ENCODE measurements at places on chromosomes 13 and 19.
A peak's percentile ranks its signal among the peaks of the same experiment; 100 is the strongest.

- DNase-seq, result no peak
Observed at GRCh38 chr19:7901337-7901736, 2.3 kb upstream of the MAP2K7 start.

GRCh38 chr13:49020940-49021553 lies 45.3 kb downstream of the FNDC3A start:
- no peak for DNase-seq

- DNase-seq, result no peak
Observed at GRCh38 chr19:44924243-44924725, 9.9 kb downstream of the APOC1 start.

DNA sequence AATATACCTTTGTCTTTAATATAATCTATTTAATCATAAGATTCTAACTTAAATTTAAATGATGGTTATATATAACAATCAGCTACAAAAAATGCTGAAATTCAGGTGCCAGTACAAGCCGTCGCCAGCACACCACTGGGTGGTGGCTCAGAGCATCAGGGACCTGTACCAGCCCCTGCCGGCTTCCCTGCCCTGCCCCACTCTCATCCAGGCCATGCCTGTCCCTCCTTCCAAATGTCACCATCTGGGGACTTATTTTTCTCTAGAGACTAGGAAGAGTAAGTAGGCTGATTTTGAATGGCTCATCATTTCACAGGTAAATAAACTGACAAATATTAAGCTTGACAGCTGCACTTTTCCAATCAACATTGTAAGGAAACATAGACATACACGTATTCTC lies 1.6 kb downstream of the METTL21C start:
- no peak for DNase-seq

GRCh38 chr13:95452375-95452774 lies 100.1 kb upstream of the CLDN10 start:
- no peak for DNase-seq

- DNase-seq, result no peak
Observed at GRCh38 chr19:55261671-55262126, 2.9 kb upstream of the PPP6R1 start.

- DNase-seq, result no peak
Observed at GRCh38 chr19:10760273-10760944, 42.5 kb downstream of the DNM2 start.

GRCh38 chr13:28271056-28271840 lies 132.9 kb downstream of the PAN3 start:
- no peak for DNase-seq

DNA sequence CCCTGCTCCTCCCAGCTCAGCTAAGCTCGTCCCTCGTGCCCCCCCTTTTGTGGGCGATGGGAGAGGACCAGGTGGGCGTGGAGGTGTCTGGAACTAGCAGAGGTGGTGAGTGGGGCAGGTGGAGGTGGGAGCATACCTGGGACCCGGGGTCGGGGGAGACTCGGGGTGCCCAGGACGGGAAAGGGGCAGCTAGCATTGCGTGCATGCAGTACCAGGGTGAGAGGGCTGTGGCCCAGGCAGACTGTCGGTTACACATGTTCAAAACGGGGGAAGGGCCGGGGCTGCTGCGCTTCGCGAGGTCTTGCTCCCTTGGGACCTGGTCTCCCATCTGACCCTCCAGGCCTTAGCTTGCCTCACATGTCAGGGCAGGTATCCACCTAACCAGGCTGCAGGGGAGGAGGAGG lies 9.1 kb downstream of the TLE5 start:
- DNase-seq, result no peak

- DNase-seq, result no peak
Observed at GRCh38 chr19:408902-409515, at the start of gene C2CD4C. TSS of gene C2CD4C (minus strand) at chr19:409147. CDS start at chr19:408361, 786 bp downstream.

DNA sequence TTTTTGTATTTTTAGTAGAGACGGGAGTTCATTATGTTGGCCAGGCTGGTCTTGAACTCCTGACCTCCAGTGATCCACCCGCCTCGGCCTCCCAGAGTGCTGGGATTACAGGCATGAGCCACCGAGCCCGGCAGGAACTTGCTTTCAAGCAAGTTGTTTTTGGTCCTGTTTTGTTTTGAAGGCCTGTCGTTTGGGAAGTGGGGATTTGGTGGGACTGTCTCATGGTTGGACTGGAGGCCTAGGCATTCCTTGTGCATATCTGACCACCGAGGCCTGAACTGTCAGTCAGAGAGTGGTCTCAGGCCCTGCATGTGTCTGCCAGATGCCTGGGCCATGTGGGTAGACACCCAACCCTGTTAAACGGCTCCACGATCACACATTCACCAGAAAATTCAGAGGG lies 26.3 kb downstream of the UBXN6 start:
- DNase-seq, result no peak

DNA sequence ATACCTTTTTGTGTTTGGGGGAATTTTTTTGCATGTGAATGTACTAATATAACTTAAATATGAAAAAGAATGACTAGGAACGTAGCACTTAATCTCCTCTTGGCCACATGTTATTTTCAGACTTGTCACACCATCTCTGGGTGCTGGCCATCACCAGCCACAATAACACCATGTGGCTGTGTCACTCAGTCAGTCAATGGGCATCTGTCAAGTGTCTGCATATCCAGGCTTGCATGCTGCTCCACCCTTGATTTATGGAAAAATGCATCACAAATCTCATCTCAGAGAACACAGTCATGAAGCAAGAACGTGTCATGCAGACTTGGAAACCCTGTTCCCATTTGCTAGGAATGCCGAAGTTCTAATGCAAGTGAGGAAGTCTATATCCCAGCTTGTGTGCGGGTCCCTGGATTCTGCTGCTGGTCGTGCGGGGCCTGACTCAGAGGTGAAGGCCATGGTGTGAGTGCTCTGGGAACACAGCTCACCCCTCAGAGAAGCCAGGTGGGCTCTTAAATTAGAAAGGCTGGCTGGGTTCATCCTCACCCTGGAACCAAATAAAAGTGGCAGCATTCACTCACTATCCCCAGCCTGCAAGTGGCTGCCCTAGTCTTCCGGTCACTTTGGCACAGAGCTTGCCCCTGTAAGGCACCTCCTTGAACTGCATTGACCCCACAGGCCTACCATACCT lies 53.6 kb upstream of the ARHGEF7 start:
- DNase-seq, result no peak

DNA sequence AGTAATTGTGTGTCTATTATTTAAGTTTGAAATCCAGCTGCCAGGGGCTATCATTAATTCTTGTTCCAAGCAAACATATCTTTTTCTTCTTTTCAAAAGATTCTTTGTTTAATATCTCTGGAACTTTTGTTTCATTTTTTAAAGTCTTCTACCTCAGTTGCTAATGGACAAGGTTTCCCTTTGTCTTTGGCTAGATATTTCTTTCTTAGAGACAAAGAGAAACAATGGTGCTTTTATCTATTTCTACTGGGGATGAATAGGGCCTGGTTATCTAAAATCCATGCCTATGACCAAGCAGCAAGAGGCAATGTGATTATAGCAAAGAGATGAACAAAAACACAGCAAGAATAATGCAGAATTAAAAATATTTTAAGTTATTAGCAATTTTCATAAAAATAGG lies 661.3 kb upstream of the KLF12 start:
- DNase-seq, result no peak

DNA sequence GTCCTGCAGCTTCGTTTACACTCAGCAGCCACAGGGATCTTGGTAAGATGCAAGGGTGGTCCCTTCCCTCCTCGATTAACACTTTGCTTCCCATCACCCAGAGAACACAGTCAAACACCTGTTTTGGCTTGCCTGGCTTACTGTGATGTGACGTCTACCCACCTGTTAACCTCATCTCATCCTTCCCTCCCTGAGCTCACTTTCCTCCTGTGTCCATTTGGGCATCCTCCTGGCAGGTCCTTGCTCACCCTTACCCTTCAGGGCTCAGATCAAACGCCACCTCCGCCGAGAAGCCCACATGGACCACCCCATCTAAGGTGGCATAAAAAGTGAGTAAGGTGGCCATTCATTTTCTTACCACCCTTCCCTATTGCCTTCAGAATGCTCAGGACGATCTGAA lies 9.2 kb downstream of the FIZ1 start:
- no peak for DNase-seq

DNA sequence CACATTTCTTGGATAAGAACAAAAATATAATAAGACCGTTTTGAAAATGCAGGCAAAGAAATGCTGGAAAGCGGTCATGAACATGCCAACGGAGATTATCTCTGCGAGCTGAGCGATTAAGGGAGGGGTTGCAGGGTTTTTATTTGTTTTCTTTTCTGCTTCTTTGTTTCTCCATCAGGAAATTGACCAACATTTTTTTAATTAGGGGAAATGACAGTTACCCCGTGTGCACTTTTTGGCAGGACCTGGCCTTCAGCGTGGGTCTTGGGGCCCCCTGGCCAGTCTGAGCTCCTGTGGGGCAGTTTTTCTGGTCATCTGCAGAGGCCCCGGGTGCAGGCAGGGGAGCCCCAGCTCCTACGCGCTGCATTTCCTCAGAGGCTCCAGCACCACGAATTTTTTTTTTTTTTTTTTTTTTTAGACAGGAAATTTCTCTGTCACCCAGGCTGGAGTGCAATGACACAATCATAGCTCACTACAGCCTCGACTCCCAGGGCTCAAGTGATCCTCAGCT lies 31.3 kb upstream of the HOMER3 start:
- no peak for DNase-seq

DNA sequence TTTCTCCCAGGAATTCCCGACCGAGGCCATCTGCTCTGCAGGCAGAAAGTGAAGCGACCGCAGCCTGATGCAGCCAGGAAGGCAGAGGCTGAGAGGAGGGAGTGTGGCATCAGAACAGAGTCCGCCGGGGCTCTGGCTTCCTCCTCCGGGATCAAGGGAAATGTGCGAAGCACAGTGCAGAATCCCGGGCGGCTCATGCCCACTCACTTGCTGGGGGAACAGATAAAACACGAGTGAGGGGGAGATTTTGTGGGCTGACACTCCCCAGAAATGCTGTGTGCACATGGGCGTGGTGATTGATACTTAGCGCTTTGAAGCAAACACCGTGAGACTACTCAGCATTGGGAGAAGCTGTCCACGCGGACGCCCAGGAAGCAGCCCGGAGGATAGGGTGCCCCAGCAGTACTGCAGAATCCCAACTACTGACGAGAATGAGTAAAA lies 75.3 kb upstream of the POMP start:
- DNase-seq, result no peak

GRCh38 chr19:10701955-10702525 lies 801 bp downstream of the QTRT1 start:
- DNase-seq, result no peak

DNA sequence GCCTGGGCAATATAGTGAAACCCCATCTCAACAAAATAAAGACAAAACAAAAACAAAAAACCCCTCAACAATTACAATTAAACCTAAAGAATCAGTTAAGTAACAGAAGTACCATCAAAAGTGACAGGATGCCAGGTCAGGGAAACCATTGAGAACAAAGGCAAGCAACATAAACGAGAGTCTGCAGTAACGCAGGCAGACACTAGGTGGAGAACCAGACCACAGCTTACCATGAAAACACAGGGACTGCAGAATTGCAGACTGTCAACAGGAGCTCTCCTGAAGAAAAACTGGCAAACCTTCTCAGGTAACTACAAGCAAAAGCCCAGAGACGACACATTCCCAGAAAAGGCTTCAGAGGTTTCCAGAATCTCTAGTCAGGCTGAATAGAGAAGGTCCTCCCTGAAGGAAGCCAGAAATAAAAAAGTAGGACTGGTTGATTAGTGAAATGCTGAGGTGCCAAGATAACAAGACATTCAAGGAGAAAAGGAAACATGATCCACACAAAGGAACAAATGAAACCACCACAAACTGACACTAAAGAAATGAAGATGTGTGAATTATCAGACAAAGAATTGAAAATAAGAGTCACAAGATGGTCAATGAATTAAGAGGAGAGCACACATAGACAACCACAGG lies 2.2 kb upstream of the ZNF665 start:
- peak; percentile 42 for DNase-seq

GRCh38 chr13:64033921-64034320 lies 2618.3 kb upstream of the PCDH20 start:
- DNase-seq, result no peak

- no peak for DNase-seq
Observed at GRCh38 chr13:98847780-98848179, 95.3 kb upstream of the SLC15A1 start.

DNA sequence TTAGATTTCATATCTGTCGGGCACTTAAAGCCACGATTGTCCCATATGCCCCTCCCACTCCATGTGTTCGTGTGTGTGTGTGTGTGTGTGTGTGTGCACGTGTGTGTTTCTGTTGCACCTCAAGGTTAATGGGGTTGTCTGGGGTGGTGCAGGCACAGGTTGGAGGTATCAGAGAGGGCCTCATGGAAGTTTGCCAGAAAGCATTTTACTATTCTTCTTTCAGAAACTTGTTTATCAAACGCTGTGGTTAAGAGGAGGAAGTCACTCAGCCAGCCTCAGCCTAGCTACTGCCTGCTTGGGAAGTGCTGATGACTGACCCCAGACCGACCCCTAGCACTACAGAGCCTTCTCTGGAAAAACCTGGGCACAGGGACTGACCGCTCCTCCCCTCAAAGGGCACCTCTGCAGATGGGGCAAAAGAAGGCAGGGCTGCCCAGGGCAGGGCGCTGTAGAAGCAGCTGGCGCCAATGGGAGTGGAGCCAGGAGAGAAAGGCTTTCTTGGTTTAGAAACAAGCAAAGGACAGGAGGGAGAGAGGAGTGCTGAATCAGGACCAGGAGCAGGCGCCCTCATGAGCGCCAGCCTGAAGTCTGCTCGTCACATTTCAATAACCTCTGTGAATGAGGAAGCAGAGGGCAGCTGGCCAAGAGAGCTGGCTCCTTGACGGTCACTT lies 3.9 kb downstream of the SIAH3 start:
- no peak for DNase-seq

DNA sequence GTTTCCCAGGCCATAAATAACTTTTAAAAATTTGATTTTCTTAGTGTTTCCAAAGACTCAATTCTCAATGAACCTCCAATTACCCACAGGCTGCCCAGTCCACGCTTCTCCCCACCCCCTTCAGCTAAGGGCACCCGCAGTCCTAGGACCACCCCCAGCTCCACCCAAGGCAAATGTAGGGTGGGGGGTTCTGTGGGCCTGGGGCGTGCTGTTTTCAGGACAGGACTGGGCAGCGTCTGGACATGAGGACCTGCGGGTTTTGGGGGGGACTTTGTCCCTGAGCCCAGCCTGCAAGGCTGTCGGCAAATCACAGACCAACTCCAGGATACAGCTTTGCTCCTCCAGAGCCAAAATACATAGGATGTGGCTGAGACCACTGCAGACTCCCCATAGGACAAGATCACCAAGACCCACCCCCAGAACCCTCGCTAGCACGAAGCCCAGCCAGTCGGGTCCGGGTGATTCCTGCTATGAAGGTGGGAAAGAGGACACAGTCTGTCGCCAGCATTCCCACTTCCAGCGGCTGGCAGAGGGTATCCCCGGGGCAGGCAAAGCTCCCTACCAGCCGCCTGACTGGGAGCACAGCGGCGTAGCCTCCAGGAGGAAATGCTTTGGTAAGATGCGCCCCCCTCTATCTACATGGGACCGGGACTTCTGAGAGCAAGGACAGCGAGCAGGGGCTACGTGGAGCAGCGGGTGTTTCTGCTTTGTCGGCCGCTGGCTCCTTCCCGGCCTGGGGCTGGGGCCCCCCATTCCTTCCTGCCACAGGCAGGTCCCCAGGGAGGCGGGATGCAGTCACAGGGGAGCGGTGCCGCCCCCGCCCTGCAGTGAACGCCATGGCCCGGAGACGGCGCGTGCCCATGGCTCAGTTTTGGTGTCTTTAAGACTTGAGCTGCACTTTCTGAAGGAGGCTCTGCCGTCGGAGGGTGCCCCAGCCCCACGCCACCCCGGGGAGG lies 1.6 kb upstream of the TIMM13 start:
- DNase-seq, result no peak

GRCh38 chr13:79307866-79308298 lies 98.2 kb downstream of the RBM26 start:
- no peak for DNase-seq

- DNase-seq, result no peak
Observed at GRCh38 chr13:77574096-77574495, 38.6 kb downstream of the SCEL start.
